ENCODE measurements at places on chromosomes 2 and 18.

DNA sequence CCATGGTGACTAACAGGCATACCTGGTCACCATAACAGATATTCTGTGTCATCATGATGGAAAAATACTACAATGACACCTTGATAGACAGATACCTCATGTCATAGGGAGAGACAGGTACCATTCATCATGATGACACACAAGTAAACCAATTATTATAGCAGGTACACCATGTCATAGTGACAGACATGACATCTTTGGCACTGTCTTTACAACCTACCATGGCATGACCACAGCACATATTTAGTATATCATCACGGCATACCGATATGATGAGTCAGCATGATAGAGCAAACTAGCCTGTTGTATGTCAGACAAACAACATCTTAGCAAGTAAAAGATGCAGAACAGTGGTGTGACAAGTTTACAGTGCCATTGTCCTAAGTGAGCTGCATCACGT, 101.3 kb upstream of the KLHL29 start:
- no peak for DNase-seq

GRCh38 chr2:98465456-98466226, 21.0 kb downstream of the INPP4A start:
- peak; percentile 59 for DNase-seq

- no peak for DNase-seq
Measured at GRCh38 chr2:107595285-107595684, 231.4 kb upstream of the RGPD4 start.

- DNase-seq = no peak
Measured at GRCh38 chr2:102801098-102801718, 39.4 kb downstream of the TMEM182 start.

- no peak for DNase-seq
Measured at GRCh38 chr2:23100406-23100805, 284.6 kb upstream of the KLHL29 start.

- no peak for DNase-seq
Measured at GRCh38 chr2:238496756-238497609, 70.3 kb downstream of the ASB1 start.

GRCh38 chr2:43146083-43146482, 80.3 kb downstream of the ZFP36L2 start:
- no peak for DNase-seq

DNA sequence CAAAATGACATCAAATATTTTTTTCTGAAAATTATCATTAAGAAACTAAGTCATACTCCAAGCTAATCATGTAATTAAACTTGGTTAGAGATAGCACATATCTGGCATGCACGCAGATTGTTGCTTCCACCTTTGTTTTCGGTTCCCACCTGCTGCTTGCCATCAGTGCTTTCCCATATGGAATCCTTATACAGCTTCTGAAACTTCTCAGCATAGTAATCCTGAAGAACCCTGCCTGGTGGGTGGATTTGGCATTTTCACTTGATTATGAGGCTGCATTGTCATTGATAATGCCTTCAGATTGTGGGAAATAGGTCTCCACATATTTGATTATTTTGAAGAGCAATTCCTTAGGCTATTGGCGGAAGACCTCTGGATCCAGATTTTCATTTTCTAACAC, 47.5 kb downstream of the ZC3H6 start:
- no peak for DNase-seq

- DNase-seq = no peak
Measured at GRCh38 chr2:8244639-8245038, 437.2 kb upstream of the ID2 start.

- DNase-seq = no peak
Measured at GRCh38 chr2:242040303-242040655, 170.8 kb downstream of the RTP5 start.

DNA sequence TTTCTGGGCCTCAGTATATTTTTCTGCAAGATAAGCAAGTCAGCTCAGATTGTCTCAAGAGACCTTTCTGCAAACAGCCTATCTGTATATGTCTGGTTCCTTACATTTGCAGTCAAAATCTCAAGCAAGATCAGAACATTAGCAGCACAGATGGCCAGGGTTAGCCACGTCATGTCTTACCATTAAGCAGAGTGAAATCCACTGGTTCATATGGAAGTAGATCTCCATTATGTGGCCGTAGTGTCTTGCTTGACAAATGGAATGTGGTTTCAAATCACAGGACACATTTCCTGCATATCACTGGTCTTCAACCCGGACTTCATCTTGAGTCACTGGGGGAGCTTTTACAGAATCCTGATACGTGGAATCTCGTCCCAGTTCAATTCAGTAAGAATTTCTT, 500.2 kb downstream of the FBXO15 start:
- no peak for DNase-seq

- no peak for DNase-seq
Measured at GRCh38 chr2:183408562-183408961, 284.3 kb downstream of the NUP35 start.

GRCh38 chr18:79429785-79430281, 34.1 kb downstream of the NFATC1 start:
- DNase-seq = no peak

DNA sequence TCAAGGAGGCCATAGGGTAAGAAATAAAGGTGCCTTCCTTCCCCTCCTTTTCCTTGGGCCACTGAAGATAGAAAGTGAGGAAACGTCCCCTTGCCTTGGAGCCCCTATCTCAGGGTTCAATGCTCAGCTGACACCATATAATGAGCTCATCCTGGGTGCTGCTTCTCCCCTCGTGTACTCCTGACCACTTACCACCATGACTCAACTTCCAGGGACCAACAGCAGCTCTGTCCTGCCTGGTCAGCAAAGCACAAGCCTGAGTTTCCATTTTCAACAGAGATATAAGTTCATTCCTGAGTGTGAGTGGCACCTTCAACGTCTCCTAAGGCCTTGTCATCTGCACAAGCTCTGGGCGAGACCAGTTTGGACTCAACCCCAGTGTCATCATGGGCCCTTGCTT, 151.2 kb downstream of the CAPN13 start:
- no peak for DNase-seq

DNA sequence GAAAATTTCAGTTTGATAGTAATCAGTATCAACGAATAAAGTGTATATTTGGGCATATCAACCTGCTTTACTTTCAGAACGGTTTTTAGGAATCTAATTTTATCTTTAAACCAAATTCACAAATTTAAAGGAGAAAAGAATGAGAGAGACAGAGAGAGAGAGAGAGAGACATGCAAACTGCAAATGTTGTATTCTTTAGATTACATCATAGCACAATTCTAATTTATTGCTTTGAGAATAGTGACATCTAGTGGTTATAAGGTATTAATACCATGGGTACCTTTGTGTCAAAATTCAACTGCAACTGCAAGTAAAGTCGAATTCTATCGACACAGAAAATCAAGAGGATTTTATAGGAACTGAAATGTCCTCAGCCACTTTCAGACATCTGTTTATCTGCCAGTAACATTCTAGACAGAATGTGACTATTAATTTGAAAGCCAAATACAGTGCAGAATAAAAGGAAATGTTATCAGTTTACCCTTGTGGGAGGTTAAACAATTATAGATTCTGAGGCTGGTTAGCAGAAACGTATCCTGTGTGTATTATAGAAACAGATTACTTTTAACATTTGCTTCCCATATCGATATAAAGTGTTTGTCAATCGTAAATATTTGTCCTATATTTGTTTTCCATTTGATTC, 529.8 kb upstream of the VRK2 start:
- no peak for DNase-seq

GRCh38 chr2:191670076-191670475, 7.9 kb upstream of the NABP1 start:
- no peak for DNase-seq

DNA sequence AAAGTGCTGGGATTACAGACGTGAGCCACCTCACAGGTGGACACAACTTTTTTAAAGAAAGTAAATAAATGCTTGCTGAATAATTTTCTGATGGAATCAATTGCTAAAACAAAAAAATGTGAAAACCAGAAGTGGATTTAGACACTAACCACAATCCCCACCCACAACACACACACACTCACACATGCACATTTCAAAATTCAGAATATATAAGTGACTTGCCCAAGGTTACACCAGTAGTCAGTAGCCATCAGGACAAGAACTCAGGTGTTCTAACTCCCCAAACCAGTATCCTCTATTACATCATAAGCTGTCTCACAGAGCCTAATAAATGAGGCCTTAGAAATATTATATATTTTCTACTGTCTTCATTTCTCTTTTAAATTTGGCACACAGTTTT, 1923.6 kb upstream of the PIK3C3 start:
- no peak for DNase-seq

DNA sequence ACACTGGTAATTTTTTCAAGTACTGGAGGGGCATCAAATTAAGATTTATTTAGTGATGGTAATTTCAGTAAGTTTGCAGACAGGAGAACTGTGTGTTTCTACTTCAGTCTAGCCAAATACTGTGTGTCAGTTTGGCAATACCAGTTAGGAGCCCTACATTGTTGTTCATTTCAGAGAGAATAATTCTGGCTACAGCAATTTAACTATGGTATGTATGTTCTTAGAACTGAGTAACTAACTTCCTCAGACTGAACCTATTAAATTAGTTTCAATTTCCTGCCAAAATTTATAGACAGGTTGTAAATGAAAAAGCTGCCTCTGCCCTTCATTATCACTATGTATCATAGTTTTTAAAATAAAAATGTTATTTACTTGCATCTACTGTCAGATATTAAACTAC, 332.4 kb downstream of the PARD3B start:
- no peak for DNase-seq

DNA sequence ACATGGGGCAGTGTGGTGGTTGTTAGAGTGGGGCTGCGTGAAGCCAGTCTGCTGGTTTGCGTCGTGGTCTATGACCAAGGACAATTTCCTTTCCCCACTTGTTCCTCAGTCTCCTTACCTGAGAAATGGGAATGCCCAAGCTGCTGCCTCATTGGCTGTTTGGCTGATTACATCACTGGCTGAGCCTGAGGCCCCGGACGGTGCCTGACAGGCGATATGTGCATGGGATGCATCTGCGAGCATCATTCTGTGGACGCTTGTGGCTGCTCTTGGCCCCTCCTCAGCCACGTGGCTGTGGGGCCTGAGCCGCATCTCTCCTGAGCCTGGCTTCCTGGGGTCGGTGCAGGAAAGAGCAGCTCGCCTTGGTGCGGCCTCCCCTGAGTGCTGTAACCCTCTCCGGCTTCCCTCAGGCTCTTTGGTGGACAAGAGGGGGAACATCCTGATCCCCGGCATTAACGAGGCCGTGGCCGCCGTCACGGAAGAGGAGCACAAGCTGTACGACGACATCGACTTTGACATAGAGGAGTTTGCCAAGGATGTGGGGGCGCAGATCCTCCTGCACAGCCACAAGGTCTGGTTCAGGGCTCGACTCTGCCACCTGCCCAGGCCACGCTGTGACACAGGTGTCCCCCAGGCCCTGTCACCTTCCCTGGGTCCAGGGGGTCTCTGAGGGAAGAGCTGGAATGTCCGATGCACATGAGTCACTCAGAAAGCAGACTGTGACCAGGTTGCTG, 17.2 kb downstream of the CNDP2 start:
- DNase-seq = no peak

GRCh38 chr2:123935405-123935804, 89.7 kb upstream of the CNTNAP5 start:
- DNase-seq = no peak

- no peak for DNase-seq
Measured at GRCh38 chr18:41537666-41538065, 417.4 kb upstream of the PIK3C3 start.

- DNase-seq = no peak
Measured at GRCh38 chr2:109382951-109383350, 230.8 kb downstream of the SEPTIN10 start.

DNA sequence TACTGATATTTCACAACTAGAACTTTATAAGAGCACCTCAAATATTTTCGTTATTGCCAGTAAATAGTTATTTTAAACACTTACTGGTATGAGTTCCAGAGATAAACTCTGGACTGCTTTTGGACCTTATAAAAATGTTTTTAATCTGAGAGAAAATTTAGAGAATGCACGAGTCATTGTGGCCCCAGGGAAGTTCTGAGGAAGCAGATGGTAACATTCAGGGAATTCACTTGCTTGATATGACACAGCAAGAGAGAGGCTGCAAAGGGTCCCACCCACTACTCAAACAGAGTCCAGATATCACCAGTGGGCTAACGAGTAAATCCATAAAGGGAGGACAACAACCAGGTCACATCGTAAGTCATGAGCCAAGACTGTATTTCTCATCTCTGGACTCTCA, 526.8 kb downstream of the TDRD15 start:
- DNase-seq = no peak

- no peak for DNase-seq
Measured at GRCh38 chr2:28752631-28753376, 1.2 kb downstream of the PPP1CB start.

- DNase-seq = no peak
Measured at GRCh38 chr2:227511239-227511930, 39.4 kb downstream of the AGFG1 start.

GRCh38 chr2:69493268-69493667, 56.0 kb upstream of the NFU1 start:
- DNase-seq = no peak

- no peak for DNase-seq
Measured at GRCh38 chr2:11245322-11245721, 90.1 kb downstream of the SLC66A3 start.

- DNase-seq = no peak
Measured at GRCh38 chr2:7987992-7988391, 693.9 kb upstream of the ID2 start.

GRCh38 chr2:159119652-159120257, 151.3 kb downstream of the TANC1 start:
- DNase-seq = no peak

GRCh38 chr2:18465979-18466378, 94.5 kb downstream of the RDH14 start:
- DNase-seq = no peak

GRCh38 chr18:41526054-41526453, 429.0 kb upstream of the PIK3C3 start:
- no peak for DNase-seq

DNA sequence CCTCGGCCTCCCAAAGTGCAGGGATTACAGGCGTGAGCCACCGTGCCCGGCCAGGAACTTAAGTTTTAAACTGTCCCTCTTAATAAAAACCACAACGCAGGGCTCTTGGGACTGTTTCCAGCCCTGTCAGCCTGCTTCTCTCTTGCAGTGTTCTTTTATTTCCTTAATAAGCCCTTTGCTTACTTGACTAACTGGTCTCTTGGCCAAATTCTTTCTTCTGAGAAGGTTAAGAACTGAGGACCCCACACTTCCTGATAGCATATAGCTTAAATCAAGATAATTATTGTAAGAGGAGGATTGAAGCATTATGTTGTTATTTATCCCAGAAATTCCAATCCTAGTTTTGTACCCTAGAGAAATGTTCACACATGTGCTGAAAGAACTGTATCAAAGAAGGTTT, 128.2 kb upstream of the UXS1 start:
- no peak for DNase-seq

DNA sequence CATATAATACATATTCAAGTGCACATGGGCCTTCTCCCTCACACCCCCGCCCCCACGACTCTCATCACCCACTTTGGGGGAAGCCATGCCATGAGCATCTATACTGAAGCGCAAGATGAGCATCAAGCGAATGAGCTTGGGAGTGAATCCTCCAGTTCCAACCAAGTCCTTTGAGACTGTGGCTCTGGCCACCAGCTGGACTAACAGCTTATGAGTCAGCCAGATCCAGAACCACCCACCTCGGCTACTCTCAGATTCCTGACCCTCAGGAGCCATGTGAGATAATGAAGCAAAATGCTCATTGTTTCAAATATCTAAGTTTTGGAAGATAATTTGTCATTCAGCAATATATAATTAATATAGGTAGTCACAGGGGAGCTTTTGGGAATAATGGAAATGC, 22.2 kb upstream of the IL1RL1 start:
- DNase-seq = no peak
